RPMI7951 (cell line): ENCODE measurements at places on chromosomes 4 and X.

GRCh38 chr4:135177321-135177720 lies 975.7 kb upstream of the PABPC4L start:
- DNase-seq = no peak

DNA sequence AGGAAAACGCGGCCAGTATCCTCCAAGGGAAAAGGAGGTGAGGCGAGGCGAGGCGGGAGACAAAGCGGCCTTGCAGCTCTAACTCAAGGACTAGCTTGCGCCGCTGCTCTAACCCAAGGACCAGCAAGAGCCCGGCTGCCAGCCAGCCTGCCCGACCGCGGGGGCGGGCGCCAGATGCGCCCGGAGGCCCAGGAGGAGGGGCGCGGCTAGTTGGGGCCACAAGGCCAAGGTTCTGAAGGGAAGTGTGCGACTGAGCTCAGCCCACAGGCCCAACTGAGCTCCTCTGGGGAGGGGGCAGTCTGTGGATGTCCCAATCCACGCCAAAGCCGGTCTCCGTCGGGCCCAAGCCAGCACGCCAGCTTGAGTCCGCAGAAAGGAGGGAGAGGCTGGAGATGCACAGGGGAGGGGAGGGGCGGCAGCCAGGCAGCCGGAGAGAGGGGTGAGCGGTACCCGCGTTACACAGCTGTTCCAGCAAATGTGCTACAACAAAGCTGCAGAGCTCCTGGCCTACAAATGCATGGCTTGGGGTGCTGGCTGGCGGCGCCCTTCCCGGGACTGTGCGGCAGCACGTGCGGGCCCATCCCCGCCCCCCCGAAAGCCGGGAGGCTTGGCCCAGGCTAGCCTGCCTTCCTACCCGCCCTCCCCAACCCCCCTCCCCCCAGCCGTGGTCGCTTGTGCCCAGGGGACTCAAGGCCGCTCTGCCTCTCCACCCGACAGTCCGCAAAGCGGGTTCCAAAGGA lies 637 bp downstream of the AMER1 start:
- peak; percentile 54 for DNase-seq

- no peak for DNase-seq
Measured at GRCh38 chrX:139844884-139845283, 88.0 kb downstream of the ATP11C start.

DNA sequence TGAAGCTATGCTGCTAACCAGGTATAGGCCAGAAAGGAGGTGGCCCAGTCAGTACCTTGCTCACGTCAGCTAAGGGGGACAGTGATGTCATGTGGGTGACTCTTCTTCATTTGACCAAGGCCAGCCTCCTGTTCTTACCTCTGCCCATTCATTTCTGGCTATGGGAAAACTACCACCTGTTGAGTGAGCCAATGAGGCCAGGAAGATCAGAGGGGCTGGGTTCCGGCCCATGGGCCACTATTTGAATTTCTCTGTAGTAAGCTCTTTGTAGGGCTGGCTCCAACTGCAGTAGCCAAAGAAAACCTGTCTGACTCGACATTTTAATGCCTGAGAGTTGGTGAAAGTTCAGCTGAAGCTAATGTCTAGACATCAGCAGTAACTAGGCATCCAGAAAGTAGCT lies 102.6 kb downstream of the AKAP4 start:
- DNase-seq = no peak

DNA sequence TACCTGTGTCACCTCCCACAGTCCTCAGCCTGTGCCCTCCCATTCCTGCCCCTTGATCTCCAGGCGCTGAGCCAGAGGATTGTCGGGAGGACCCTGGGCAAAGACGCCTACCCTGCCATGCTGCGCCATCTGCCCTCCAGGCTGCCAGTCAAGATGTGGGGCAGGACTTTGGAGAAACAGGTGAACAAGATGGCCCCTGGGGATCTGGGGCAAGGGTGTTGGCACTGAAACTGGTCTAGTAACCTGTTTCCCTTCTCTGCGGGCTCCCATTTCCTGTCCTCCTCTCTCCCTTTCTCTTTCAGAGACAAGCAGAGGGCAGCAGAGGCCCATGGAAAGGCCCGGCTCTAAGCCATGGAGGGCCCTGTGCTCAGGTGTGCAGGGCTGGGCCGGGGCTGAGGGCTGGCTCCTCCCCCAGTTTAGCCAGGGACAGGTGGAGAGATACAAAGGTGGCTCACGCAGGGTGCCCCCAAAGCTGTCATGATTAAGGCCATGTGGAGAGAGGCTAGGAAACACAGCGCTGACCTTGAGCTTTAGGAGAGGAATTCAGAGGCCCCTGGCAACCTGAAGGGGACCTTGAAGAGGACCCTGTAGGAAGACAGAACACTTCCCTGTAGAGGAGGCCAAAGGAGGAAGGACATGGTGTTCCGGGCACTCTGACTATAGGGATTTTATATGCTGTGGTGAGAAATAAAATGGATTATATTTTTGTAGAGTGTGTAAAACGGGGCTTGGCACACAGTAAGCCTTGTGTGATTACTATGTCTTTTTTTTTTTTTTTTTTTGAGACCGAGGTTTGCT lies at the start of gene GLOD5:
Gene GLOD5, plus strand, starts transcription at position 74 of the 798 bp plus-strand sequence. Its CDS starts 44 bp downstream, at position 118.
- peak; percentile 14 for DNase-seq

- DNase-seq = no peak
Measured at GRCh38 chr4:35933901-35934300, 310.4 kb downstream of the ARAP2 start.

GRCh38 chr4:61335241-61335763 lies 135.2 kb downstream of the ADGRL3 start:
- no peak for DNase-seq

DNA sequence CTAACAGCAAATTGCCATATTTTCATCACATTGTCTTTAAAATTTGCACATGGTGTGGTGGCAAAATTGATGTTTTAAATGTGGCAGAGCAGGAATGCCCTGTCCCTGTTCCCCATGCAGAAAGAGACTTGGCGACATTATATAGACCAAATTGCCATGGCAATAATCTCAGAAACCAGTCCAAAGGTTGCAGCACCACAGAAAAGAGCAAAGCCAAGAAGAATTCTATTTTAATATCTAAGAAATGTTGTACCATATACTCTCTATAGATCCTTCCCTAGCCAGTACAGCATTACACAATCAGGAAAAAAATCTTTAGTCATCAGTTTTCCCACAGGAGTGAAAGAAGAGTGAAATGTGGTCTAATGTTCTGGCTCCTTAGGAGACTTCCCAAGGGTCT lies 80.0 kb downstream of the UGT2B28 start:
- no peak for DNase-seq

GRCh38 chr4:54840430-54840829 lies 182.7 kb downstream of the KIT start:
- no peak for DNase-seq

DNA sequence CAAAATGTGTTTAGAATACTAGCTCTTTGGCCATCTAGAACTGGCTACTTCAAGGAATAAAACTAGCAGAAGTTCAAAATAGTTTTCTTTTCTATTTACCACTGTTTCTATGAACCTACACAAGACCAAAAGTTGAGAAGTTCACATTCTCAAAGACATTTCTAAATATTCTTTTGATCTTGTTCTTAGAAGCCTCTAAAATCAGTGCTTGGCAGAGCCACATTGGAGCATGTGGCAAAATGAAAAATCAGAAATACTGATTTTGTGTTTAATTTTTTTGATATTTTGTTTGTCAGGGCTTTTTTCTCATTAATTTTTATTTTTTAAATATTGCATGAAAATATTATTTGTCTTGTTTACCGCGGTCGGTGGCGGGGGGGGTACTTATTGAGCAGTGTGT lies 853.8 kb upstream of the INTU start:
- DNase-seq = no peak

DNA sequence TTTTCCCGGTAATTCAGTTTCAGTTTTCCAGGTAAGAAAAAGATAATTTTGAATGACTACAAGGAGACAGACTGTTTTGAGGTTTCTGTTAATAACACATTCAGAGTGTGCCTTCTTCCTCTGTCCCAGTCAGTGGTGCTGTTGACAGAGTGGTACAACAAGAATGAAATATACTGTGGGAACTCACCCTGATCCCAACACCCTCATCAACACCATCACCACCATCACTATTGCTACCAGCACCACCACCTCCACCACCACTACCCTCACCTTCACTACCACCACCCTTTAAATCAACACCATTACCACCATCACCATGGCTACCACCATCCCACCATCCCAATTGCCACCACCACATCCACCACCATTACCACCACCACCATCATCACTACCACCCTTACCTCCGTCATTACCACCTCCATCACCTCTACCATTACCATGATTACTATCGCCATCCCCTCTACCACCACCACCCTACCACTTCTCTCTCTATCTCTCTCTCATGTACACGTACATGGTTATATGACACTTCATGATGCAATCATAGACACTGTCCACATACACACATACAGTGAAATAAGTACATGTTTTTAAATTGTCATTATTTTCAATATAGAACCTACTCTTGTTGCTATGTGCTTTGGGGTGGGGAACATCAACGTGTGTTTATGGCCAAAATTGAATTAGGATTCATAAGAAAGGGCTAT lies 91.5 kb downstream of the MAMLD1 start:
- no peak for DNase-seq

- DNase-seq = no peak
Measured at GRCh38 chr4:3251691-3252479, 2.9 kb downstream of the MSANTD1 start.

DNA sequence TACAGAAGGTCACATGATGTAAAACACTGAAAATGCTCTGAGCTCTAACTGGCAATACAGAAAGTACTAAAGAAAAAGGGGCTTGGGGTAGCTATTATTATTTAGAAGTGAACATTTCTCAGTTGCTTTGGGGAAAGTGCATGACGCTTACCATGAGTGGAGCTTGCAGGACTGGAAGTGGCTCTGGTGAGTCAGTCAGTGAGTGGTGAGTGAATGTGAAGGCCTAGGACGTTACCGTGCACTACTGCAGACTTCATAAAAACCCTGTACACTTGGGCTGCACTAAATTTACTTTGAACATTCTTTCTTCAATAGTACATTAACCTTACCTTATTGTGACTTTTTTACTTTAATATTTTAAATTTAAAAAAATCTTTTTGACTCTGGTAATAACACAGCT lies 89.3 kb upstream of the ENPP6 start:
- peak; percentile 9 for DNase-seq

DNA sequence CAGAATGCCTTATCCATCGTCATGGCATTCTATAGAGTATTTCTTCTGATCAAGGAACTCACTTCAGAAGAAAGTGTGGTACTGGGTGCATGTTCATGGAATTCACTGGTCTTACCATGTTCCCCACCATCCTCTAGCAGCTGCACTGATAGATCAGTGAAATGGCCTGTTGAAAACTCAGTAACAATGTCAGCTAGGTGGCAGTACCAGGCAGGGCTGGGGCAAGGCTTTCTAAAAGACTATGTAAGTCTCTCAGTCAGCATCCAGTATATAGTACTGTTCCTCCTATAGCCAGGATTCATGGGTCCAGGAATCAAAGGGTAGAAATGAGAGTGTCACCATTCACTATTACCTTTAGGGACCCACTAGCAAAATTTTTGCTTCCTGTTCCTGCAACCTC lies 15.8 kb upstream of the LDB2 start:
- DNase-seq = peak; percentile 43

GRCh38 chr4:16670727-16671126 lies 227.7 kb downstream of the LDB2 start:
- no peak for DNase-seq

DNA sequence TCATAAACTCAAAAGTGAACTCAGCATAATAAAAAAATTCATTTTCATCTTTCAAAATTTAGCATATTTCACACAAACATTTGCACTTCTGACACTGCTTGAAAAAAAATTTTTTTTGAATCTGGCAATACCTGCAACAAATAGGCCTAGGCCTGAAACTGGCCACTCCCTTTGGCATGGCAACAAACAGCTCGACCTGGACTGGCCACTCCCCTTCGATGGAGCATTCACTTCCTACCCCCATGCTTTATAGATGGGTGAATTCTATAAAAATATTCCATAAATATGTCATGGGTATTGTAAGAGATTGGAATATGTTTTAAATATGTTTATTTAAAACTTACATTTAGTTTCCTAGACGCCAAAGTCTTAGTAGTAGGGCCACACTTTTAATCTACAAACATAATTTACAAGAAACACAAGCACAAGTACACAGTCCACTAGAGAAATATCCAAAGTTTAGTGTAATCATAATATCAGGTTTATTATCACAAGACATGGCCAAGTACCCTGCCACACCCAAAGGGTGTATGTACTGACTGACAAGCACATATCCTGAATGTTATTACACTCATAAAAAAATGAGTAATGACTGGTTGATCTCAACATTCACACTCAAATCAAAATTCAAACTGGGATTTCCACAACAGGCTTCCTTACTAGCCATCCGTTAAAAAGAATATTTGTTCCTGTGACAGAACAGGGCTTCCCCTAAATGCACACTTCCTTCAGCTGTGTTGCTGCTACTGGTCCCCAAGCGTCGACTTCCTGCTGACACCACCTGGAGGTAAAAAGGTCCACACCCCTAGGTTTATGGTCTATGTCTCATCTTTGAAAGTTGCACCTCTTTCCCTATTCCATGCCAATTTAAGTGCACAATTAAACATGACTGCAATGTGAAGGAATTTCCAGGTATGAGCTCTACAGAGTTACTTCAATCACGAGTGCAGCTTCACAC lies 271.5 kb downstream of the NR3C2 start:
- DNase-seq = no peak

GRCh38 chr4:144591401-144591800 lies 54.6 kb upstream of the HHIP start:
- DNase-seq = peak; percentile 31

GRCh38 chr4:77905651-77906263 lies 43.1 kb downstream of the MRPL1 start:
- no peak for DNase-seq

DNA sequence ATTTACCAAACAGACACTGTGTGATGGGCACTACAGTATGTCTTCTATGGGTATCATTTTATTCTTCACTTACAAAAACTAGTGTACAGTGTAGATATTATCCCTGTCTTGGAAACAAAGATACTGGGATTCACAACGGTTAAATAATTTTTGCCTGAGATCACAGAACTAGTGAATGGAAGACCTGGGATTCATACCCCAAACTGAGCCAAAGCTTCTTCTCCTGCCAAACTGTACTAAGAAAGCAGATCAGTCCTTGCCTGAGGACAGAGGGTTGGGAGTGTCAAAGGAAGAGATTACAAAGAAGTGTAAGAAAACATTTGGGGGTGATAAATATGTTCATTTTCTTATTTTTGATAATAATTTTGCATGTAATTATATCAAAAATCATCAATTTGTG lies 43.1 kb downstream of the PPA2 start:
- DNase-seq = no peak

DNA sequence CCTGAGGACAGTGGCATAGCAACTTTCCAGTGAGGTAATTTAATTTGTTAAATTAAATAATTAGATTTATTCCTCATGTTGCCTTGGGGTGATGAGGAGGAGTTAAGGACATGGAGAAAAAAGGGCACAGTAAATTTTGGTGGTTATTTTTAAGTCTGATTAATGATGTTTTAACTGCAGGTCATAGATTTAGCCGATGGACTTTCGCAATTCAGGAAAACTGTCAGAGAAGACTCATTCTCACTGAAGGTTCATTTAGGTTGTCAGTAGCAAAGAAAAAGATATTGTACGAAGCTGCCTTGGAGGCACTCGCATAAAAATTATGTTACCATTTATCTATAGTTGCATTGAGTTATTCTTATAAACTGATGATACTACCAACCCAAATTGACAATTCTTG lies 164.2 kb upstream of the PITX2 start:
- DNase-seq = no peak
